ENCODE measurements at places on chromosomes 3 and 15.

DNA sequence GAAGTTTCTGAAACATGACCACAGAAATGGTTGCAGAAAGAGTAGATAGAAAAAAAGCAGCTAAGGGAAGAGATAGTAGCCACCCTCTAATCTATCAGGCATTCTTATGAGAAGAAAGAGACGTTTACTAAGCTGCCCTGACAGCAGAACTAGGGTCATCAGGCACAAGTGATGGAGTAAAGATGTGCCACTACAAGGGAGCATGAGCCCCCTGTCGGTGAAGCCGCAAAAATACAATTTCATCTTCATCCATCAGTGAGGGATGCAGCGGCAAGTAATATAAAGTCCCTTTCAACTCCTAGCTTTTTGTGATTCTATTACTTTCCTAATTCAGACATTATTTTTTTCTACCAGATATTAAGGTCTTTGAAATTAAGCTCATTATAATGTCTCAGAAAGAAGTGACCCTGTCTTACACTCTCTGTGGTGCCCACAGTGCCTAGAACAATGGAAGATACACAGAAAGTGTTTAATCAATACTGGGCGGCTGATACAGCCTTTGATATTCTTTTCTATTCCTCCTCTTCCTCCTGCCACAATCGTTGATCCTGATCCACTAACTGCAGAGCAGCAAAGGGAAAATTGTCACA, 651.6 kb downstream of the NTRK3 start:
- DNase-seq: peak; percentile 9

DNA sequence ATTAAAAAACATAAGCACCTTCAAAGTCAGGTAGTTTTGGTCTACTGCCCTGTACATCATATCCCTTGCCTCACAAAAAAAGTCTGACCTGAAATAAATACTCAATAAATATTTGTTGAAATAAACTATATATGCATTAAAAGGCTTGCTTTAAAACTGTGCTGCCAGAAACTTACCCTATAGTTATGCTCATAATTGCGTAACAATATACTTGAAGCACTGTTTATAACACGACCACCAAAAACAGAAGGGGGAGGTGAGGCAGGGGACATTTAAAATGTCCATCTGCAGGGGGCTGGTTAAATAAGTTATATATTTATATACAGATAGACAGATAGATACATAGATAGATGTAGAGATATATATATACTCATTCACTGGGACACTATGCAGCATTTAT, 549.5 kb downstream of the MAGI1 start:
- DNase-seq: no peak

- no peak for DNase-seq
Measured at GRCh38 chr3:73580343-73580742, 44.4 kb downstream of the PDZRN3 start.

- no peak for DNase-seq
Measured at GRCh38 chr3:51354731-51355615, 30.1 kb upstream of the MANF start.

GRCh38 chr15:80093854-80094418, 34.5 kb downstream of the ZFAND6 start:
- DNase-seq: peak; percentile 74

DNA sequence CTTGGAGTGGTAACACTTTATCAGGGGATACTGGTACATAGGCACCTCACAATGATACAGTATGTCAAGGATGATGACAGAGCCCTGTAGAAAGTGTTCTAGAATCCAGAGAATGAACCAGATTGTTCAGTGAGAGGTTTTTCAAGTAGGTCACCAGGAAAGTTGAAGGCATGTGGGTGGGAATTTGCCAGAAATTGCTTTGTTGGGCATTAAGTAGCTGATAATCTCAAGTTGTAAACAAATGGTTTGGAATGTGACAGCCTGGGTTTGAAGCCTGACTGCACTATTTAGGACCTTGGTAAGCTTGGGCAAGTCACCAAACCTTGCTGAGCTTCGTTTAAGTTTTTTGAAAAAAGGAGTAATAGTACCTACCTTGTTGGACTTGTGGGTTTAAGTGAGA, 12.5 kb downstream of the SLC35G2 start:
- DNase-seq: no peak

GRCh38 chr3:149214702-149215101, 6.9 kb downstream of the CP start:
- DNase-seq: no peak

DNA sequence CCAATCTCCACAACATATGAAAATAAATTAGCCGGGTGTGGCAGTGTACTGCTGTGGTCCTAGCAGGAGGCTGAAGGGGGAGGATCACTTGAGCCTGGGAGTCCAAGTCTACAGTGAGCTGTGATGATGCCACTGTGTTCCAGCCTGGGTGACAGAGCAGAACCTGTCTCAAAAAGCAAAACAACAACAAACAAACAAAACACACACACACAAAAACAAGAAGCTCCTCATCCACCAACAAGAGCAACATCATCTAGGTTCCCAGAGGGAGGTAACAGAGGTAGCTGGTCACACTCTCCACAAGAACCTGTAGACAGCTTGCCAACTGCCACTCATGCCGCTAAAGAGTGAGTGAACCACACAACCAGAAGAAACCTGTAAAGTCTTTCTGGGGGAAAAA, 34.8 kb downstream of the PTPN9 start:
- no peak for DNase-seq

DNA sequence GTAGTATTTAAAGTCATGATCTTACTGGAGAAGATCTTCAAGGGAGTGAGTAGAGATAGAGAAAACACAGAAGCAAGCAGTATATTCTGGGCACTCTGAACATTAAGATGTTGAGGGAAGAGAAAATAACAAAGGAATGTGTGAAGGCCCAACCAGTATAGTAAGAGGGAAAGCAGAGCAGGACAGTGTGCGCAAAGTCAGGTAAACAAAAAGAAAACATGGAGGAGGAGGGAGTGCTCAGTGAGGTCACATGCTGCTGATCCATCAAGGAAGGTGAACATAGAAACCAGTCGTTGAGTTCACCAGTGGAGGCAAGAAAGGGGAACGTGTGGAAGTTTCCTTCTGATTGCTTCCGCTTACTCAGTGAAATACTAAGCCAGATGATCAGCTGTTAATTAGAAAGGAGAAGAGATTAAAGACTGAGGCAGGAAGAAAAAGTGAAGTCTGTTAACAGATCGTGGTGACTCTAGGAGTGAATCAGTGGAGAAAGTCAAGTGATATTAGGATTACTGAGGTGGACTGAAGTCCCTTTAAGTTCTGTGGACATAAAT, 47.2 kb downstream of the OPA1 start:
- no peak for DNase-seq

DNA sequence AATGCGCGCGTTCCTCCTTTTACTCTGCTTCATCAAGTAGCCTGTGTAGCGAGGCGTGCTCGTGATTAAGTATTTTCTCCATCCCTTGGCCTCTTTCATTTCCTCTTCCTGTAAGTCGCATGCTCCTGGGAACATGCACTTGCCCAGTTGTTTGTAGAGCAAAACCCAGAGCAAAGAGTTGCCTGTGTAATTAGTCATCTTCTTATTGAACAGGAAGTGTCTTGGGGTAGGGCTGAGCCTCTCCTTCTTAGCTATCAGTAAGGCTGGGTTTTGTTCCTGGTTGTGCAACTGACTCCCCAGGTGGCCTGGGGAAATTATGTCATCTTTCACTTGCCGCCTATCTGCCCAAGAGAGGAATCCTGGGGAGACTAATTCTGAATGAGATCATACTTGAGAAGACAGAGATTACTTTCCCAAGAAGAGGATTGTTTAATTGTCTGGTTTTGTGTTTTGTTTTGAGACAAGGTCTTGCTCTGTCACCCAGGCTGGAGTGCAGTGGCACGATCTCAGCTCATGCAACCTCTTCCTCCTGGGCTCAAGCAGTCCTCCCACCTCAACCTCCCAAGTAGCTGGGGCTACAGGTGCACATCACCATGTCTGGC, 14.9 kb downstream of the LIPH start:
- DNase-seq: no peak

- no peak for DNase-seq
Measured at GRCh38 chr3:187909866-187910265, 164.6 kb upstream of the BCL6 start.

DNA sequence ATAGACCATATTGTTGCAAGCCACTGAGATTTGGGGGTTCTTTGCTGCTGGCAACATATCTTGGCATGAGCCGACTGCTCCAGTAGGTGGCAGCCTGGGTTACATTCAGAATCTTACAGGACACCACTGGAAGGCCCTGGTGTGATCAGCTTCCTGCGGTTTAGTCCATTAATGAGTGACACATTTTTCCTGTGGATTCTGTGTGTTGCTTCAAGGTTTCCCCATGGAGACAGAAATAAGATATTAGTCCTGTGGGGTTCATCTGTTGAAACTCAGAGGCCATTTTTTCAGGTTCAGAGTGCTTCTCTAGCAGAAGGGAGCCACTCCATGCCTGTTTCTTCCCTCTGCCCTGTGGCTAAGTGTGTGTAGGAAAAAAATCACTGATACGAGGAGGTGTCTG, 116.2 kb downstream of the MFSD1 start:
- DNase-seq: peak; percentile 27

DNA sequence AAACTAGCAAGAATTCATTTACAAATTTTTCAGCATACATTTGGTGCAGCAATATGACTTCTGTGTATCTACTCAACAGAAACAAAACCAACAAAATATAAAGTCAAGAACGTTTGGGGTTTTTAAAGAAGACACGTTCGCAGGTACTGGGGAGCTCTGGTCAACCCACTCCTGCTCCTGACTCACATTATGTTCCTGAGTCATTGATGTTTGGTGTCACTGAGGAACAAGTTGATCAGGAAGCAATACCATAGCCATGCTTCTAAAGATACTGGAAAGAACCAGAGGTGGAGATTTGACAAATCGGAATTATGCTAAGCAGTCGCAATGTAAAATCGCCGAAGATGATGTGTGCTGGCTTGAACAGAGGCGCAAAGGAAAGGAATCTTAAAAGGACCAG, 22.0 kb downstream of the SLC4A7 start:
- no peak for DNase-seq

GRCh38 chr15:25246641-25247406, 192.0 kb downstream of the UBE3A start:
- no peak for DNase-seq

DNA sequence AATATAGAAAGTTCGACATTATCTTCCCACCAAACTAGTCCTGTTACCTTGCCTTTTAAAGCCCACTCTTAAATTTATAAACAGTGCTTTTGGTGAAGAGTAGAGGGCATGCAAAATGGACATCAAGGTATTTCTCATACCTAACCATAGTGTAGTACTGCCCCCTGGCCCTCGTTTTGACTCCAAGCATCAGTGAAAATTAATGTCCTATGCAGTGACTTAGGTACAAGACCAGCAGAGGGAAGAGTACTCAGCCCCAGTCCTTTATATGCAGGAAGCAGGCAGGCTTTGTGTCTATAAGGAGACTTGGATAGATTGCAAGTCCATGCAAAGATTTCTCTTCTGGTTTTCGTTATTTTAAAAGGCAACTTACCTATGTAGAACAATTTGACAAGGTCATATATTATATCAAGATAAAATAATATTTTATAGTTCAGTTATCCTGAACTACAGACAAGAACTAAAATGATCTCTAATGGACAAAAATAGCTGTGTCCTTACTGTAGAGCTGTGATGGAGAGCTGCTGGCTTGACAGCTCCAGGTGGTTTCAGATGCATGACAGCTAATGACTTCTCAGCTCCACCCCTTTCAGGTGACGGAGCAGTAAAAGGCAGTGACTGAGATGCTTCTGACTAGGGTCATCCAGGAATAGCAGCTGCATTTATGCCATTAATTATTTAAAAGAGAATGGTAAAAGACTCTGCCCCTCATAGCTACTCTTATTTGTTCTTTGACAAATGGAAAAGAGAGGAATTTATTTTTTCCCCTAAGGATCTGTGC, 646.1 kb downstream of the SQOR start:
- peak; percentile 55 for DNase-seq

DNA sequence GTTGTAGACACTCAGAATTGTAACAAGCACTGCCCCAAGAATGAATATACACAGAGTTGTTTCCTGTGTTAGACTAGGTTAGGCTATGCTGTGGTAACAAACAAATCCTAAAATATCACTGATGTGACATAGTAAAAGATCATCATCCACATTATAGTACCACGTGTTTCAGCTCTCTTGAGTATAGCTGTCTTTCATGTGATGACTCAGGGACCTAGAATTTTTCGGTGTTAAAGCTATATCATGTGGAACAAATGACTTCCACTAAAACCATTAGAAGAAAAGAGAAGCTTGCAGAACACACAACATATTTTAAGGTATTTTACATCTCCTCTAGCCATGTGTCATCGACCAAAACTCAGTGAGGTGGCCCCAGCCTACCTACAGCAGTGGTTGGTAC, 307.9 kb upstream of the RBMS3 start:
- DNase-seq: no peak

- no peak for DNase-seq
Measured at GRCh38 chr3:178001670-178002101, 534.5 kb upstream of the KCNMB2 start.

- DNase-seq: no peak
Measured at GRCh38 chr15:26651909-26652308, 121.0 kb downstream of the GABRB3 start.

DNA sequence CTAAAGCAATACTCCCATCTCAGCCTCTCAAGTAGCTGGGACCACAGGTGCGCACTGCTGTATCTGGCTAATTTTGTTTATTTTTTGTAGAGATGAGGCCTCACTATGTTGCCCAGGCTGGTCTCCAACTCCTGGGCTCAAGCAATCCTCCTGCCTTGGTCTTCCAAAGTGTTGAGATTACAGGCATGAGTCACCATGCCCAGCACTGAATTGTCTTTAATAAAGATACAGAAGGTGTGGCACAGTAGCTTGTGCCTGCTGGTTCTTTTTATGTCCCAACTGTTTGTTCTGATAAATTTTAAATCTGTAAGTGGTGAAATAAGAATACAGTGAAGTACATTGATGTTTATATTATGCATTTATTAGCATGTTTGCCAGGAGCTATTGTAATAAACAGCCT, 20.6 kb upstream of the TRAK1 start:
- no peak for DNase-seq

DNA sequence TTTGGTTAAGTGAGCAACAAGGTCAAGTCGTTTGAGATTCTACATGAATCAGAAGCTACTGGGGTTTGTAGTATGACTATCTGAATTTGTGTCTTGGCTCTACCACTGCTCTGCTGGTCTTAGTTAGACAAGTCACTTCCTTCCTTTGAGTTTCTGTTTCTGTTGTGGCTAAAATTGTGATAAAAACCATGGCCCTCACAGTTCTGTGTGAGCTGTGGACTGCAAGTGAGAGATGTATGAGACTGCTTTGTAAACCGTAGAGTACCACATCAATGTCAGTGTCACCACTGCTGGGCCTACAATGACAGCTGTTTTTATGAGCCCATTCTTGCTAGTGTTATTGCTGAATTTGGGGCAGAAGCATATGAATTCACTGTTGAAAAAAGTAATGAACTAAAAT, 32.7 kb downstream of the RARB start:
- DNase-seq: no peak

GRCh38 chr3:177714945-177715344, 517.7 kb upstream of the TBL1XR1 start:
- DNase-seq: no peak

GRCh38 chr3:129829640-129830039, 63.9 kb downstream of the TMCC1 start:
- peak; percentile 87 for DNase-seq

- no peak for DNase-seq
Measured at GRCh38 chr15:86347245-86347644, 267.6 kb downstream of the AGBL1 start.

- DNase-seq: peak; percentile 71
Measured at GRCh38 chr3:147389717-147390116, 16.6 kb downstream of the ZIC4 start.

GRCh38 chr3:46361408-46362283, 7.7 kb downstream of the CCR2 start:
- DNase-seq: no peak

GRCh38 chr3:133157716-133158115, 119.5 kb downstream of the TMEM108 start:
- DNase-seq: no peak

- DNase-seq: no peak
Measured at GRCh38 chr3:14730703-14731382, 55.9 kb downstream of the C3orf20 start.
